NCI-H2081 (cell line): ENCODE measurements at places on chromosomes 12 and 14.

DNA sequence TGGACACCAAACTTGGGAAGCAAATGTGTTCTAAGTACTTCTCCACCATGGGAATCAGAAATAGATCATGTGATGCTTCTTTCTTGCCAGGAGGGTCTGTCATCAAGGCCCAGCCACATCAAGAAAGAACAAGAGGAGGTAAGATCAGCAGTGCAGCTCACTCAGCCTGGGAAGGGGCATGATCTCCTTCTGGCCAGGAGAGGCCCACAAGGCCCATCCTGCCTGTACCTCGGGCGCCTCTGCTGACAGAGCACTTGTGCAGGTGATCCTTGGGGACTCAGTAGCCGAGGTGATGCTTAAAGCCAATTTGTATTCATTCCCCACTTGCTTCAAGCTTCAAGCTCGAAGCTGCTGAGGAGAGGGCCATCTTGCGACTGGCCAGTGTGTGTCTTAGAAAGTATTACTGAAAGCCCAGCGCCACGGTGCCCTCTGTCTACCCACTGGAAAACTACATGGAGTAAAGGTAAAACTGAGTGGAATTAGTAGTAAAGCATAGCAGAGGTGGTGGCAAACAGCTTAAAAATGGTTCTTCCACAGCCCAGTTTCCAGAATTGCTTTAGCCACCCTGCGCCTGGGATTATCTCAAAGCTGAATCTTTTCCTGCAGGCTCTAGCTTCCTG lies 26.2 kb downstream of the RTRAF start:
- peak; percentile 30 for DNase-seq

GRCh38 chr12:32661706-32662105 lies 17.4 kb upstream of the DNM1L start:
- no peak for DNase-seq

- DNase-seq, result no peak
Measured at GRCh38 chr12:3353621-3354020, 137.4 kb upstream of the PRMT8 start.

- no peak for DNase-seq
Measured at GRCh38 chr14:60981633-60982455, 799 bp downstream of the SLC38A6 start.

DNA sequence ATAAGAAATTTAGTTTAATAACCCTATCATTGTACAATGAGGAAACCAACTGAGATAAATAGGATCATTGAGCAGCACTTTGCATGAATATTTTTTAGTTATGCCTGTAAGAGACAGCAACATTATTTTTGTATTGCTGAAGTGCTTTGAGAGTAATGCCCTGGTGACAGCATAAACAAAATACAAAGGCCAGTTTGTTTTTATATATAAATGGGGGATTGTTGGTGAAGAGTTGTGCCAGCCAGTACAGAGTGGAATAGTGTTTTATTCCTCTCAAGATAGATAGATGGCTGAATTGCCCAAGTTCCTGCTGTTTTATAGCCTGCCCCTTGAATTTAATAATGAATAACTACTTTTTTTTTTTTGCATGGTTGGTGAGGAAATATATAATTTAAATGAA lies 101.8 kb downstream of the CNTN1 start:
- DNase-seq, result no peak

- no peak for DNase-seq
Measured at GRCh38 chr14:67863223-67863622, 43.6 kb downstream of the RAD51B start.

- DNase-seq, result no peak
Measured at GRCh38 chr12:3998968-3999792, 126.0 kb upstream of the PARP11 start.

- no peak for DNase-seq
Measured at GRCh38 chr12:14403293-14403692, 37.8 kb downstream of the ATF7IP start.

DNA sequence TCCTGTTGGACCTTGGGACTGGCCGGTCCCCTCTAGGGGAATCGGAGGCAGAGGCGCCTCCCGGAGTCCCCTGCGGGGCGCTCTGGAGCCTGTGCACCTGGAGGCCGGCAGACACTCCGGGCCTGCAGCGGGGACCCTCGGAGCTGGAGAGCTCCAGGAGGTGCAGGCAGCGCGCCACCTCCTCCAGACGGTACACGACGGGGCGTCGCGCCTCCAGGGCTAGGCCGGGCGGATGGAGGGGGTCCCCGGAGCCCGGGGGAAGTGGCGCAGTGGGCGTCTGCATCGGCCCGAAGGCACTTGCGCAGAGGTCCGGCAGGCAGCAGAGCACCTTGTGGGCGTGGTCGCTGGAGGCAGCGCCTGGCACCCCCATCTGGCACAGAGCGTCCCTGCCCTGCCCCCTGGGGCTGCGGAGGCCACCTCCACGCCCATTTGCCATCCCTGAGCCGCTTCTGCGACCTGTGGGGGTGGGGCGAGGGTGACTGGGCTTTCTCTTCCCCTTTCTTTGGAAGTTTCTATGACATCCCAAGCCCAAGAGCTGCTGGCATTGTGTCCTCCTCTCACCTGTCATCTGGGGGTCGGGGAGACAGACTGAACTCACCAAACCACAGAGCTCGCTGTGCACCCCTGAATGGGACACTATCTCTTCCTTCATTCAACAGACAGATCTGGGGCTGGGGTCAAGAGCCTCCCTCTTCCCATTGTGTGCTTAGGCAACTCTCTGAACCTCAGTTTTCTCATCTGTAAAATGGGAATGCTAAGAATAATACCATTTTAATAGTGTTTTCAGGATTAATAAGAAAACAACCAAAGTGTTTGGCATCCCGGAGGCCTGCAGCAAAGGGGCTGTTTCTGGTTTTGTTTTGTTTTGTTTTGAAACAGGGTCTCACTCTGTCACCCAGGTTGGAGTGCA lies 37.5 kb upstream of the CORO1C start:
- DNase-seq, result no peak

- peak; percentile 53 for DNase-seq
Measured at GRCh38 chr14:103141117-103141796, 18.0 kb downstream of the TNFAIP2 start.

DNA sequence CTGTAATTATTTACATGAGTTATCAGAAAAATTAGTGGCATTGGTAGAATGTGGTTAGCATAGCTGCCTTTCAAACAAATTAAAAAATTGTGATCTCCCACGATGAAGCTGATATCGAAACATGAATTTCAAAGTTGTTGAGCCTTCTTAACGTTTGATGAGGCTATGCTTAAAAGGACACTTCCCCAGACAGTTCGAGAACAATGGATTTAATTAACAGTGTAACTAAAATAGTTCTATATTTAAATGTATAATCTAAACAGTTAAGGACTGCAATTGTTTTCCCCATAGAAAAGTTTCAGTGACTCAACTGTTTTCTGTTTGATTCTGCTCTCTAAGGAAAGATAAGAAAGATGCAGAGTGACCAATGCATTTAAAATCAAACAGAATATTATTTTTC lies 1.6 kb downstream of the CLEC2B start:
- DNase-seq, result no peak

DNA sequence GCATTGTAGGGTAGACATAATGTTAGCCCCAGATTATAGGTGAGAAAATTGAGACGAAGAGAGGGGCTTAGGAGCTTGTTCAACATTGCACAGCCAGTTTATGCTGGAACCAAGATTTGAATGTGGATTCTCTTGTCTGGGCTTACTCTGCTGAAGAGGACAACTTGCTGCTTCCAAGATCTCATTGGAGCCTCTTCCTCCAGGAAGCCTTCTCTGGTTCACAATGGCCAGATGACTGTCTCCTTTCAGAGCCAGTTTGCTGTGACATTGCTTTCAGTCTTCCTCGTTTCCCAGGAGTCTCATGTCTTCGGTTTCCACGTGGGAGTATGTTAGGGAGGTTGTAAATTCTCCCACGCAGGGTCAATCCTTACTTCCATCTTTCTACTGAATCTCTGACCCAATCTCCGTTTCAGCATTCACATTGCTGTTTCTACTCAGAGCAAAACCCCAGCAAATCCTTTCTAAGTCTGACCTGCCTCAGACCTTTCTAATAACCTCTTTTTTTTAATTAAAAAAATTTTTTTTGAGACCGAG lies 62.2 kb upstream of the LHX5 start:
- DNase-seq, result no peak

GRCh38 chr14:64825006-64825405 lies 54.7 kb downstream of the SPTB start:
- DNase-seq, result no peak

- DNase-seq, result no peak
Measured at GRCh38 chr14:101118746-101119591, 215.4 kb upstream of the RTL1 start.

DNA sequence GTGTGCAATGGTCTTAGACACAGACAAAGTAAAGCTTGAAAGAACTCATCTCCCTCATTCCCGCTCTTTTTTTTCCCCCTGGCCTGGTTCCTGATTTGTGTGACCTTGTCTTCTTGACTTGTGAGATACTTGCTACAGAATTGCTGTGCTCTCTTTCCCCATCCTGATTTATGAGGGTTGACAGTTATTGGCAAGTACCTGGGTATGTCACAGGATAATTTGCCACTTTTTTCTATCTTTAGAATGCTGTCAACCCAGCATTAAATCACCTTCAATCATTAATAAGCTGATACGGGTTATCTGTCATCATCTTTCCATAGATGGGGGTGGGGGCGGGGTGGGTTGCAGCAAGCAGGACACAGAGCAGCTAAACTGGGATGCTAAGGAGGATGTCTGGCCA lies 144.4 kb upstream of the PRICKLE1 start:
- DNase-seq, result no peak

DNA sequence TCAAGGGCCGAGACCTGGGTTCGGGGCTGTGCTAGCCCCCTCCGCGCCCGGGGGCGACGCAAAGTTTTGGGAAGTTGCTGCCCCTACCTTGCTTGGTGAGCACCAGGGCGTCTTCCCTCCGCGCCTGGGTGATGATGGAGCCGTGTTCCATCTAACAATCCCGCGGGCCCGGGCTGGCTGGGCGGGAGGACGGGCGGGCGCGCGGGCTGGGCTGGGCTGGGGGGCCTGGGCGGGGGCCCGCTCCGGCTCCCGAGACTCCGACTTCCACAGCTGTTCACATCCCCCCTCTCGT lies 298 bp downstream of the CTDSP2 start:
- no peak for DNase-seq

DNA sequence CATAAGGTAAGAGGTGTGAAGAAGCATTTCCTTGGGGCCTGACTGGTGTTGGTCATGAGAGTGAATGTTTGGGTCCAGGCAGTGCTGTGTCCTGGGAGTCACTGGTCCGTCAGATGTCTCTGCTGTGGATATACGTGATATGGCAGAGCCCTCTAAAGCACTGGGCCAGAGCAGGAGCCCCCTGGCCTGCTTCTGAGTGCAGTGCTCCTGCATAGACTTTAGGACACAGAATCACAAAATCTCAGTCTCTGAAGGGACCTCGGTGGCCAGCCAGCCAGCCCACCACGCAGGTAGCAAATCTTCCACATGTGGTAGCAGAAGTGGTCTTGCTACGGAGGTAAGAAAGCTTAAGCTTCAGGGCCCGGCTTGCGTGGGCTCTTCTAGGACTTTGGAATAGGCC lies 18.5 kb upstream of the AQP2 start:
- no peak for DNase-seq

DNA sequence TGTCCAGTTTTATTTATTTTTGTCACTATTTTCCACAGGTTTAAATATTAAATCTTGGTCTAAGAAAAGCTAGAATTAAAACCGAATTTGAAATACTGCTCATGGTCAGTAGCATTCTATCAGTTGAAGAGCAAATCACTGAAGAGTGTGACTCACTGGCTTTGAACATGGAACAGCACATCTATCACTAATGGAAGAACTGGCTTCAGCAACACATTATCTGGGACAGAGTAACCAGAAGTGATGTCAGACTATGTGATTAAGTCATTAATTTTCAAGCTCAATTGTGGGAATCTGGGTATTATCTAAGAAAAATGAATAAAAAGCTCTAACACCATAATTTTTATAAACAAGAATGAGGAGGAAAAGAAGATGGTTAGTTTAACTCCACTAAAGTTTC lies 527.5 kb downstream of the TMTC2 start:
- no peak for DNase-seq

DNA sequence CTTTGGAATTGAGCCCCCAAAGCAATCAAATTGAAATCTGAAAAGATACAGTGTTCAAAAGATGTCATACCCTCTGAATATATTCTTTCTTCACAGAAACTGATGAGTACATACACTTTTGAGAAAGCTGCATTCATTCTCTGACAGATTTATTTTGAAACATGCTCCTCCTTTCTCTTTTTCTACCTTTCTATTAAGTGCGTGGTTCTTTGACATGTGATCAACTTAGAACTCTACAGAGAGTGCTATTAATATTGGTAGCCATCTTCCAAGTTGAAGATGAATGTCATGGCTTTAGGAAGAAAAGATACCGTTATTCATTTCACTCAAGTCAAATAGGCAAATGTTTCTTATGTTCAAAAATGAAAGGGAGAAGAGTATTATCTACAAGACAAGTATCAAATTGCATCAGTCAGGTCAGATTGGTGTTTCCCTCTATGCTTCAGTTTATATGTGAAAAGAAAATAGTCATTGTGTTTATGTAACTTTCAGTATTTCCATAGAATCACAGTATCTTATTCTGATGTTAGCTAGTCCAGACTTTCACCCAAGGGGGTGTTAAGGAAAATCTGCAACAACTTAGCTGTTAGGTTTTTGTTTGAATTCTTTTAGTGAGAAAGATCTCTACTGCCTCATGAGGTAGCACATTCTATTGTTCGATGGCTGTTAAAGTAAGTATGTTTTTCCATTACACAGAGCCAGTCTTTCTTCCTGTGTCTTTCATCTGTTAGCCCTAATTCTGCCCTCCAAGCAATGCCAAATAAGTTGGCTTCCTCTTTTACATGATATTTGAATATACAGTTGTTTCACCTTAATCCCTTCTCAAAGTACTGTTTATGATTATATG lies 55.4 kb upstream of the GARIN2 start:
- DNase-seq, result no peak

GRCh38 chr14:76776428-76777251 lies 15.4 kb downstream of the VASH1 start:
- peak; percentile 62 for DNase-seq

DNA sequence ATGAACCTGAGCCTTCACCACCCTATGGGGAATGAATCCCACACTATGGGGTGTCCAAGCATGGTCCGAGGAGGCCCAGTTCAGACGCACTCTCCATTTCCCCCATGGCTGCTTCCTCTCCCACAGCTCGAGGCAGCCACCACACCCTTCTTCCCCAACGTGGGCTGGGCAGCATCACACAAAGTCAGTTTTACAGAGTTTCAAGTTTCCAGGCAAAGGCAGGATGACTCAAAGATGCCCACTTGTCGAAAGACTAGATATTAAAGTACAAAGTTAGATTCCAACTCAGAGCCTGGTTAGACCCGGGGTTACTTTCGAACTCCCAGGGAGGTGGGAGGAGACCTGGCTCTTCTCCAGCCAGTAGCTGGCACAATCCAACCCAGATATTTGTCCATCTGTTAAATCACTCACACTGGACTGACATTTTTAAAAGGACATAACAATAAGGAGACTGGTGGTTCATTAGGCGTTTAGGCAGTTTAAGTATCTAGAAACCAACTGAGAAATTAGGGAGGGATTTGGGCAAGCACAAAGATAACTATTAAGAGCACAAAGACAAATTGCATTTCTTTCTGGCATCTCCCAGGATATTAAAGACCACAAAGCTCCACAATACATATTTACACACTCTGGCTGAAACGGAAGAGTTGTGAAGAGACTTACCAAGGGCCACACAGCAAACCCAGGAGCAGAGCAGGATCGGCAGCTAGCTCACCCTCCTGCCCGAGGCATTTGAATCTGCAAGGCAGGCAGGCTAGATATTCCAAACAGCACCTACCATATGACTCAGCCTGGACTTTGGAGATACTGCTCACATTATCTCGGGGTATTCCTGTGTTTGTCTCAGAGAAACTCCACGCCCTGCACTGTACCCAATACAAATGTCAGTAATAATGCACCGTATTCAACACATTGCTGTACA lies 34.8 kb downstream of the TMCC3 start:
- peak; percentile 14 for DNase-seq

- no peak for DNase-seq
Measured at GRCh38 chr12:111457577-111457976, 51.9 kb downstream of the SH2B3 start.
